Airway epithelial cell (primary cell): ENCODE measurements at places on chromosomes 5 and 9. TPM values are rescaled to one million over a fixed set of nuclear protein-coding genes. Genes with fewer than 3 reads are reported as not detected.

The PNPLA7 gene
- total RNA-seq: 0.09 and 0.28 TPM in 2 replicates

The ARHGEF28 gene
- 15.7 and 19.5 TPM in 2 replicates for total RNA-seq

The F2RL2 gene
- 0.05 TPM in 1 of 2 replicates, not detected in the other for total RNA-seq

The NR6A1 gene
- 1.4 TPM in 2 replicates for total RNA-seq

The FOXB2 gene
- total RNA-seq: not detected in 2 replicates

The NOXA1 gene
- 0.65 and 0.92 TPM in 2 replicates for total RNA-seq

The MUSK gene
- total RNA-seq: not detected in 2 replicates

The IL5 gene
- not detected in 2 replicates for total RNA-seq

The OSTF1 gene
- total RNA-seq: 48.7 and 52.5 TPM in 2 replicates

The SPATA31C1 gene
- total RNA-seq: not detected in 2 replicates

The PSMB7 gene
- total RNA-seq: 151 and 182 TPM in 2 replicates

The PCDHGA10 gene
- total RNA-seq: 4.7 and 6.2 TPM in 2 replicates

The FLT4 gene
- total RNA-seq: not detected in 2 replicates

The KLF4 gene
- 53.1 and 65.8 TPM in 2 replicates for total RNA-seq

The PRSS3 gene
- 73.0 and 77.0 TPM in 2 replicates for total RNA-seq

The MBLAC2 gene
- 3.9 and 4.9 TPM in 2 replicates for total RNA-seq

The TRPM6 gene
- 0.14 and 0.28 TPM in 2 replicates for total RNA-seq

The RLN2 gene
- total RNA-seq: 0.56 and 1.3 TPM in 2 replicates

The ICE1 gene
- total RNA-seq: 11.1 and 15.4 TPM in 2 replicates

The ANKDD1B gene
- total RNA-seq: not detected in 2 replicates

The SLC4A9 gene
- not detected in 2 replicates for total RNA-seq

The OR1Q1 gene
- total RNA-seq: not detected in 2 replicates

The PTGES gene
- total RNA-seq: 39.3 and 40.9 TPM in 2 replicates

The CDC23 gene
- total RNA-seq: 18.9 and 27.6 TPM in 2 replicates

The FGD3 gene
- total RNA-seq: 1.5 and 2.2 TPM in 2 replicates

The DAB2 gene
- 0.28 and 1.2 TPM in 2 replicates for total RNA-seq

The FAM153A gene
- total RNA-seq: not detected in 2 replicates

The SMIM33 gene
- not detected in 2 replicates for total RNA-seq

The ADAMTS12 gene
- 1.6 and 2.5 TPM in 2 replicates for total RNA-seq

The DDX4 gene
- total RNA-seq: not detected in 2 replicates

The SNCAIP gene
- total RNA-seq: 0.09 and 0.14 TPM in 2 replicates
